ENCODE measurements at places on chromosomes 3 and 15. TPM values are rescaled to one million over a fixed set of nuclear protein-coding genes. Genes with fewer than 3 reads are reported as not detected.

DNA sequence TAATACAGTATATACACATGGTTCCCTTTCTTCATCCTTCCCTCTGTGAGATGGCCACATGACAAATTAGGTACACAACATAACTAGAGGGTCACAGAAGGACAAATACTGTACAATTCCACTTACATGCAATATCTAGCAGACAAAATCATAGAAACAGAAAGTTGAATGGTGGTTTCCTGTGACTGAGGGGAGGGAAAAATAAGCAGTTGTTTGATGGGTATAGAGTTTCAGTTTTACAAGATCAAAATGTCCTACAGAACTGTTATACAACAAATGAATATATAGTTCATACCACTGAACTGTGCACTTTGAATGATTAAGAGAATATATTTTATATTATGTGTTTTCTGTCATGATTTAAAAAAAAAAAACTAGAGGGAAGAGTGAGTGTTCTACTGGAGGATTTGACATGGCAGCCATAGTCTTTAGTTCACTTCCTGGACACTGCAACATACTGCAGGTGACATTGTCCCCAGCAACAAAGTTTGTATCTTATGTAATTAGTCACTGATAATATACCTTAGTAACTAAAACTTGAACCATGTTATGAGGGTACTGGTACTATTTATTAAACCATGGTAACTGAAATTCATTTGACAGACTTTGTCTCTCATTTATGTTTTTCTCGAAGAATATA, 37.2 kb downstream of the CCDC54 start:
- DNase-seq: no peak

GRCh38 chr15:62431008-62431797, 266.1 kb upstream of the C2CD4B start:
- DNase-seq: no peak

- DNase-seq: no peak
These were observed 5.6 kb downstream of the CLSTN2 start for GRCh38 chr3:139940622-139941021.

CCDC39 gene
- polyA plus RNA-seq: 9.2 TPM

DPPA4 gene
- polyA plus RNA-seq: 4.9 TPM

GRCh38 chr3:79480746-79481145, 287.1 kb downstream of the ROBO1 start:
- no peak for DNase-seq

TOP2B gene
- polyA plus RNA-seq: 283 TPM

- no peak for DNase-seq
These were observed 203.0 kb downstream of the AKAP13 start for GRCh38 chr15:85583442-85583841.

DNA sequence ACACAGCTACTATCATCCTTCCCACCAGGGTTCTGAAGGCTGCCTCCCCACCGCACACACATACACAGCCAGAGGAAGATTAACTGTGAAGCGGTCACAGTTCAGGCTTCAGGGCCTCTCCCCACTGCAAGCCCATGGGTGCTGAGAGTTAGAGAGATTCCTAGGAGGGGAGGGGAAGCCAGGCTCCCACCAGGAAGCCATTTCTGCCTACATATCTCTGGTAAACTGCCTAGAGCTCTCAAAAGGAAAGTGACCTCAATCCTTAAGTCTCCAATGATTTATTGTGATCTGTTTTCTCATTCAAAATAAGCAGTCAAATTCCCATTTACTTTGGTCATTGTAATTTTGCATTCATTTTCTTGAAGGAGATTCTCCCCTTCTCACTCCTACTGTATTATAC, 141.0 kb upstream of the BNIP2 start:
- no peak for DNase-seq

GOLGA8M gene
- polyA plus RNA-seq: 2.0 TPM

DNA sequence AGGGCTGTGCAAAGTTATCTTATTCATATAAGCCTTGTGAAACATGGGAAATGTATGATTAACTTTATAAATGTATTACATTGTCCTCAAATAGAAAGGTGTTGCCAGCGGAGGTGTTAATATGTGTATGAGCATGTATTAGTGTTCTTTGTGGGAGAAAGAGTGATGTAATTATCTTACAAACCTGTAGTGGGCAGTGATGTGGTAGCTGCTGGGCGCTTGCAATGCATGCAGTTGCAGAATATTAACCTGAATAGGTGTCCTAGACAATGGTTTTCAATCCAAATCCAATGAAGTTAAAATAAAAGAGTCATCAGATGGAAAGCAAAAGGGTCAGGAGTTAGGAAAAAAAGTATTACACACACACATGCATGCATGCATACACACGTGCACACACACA, 881.3 kb upstream of the CADM2 start:
- no peak for DNase-seq

ADAMTS9 gene
- polyA plus RNA-seq: 138 TPM

DNA sequence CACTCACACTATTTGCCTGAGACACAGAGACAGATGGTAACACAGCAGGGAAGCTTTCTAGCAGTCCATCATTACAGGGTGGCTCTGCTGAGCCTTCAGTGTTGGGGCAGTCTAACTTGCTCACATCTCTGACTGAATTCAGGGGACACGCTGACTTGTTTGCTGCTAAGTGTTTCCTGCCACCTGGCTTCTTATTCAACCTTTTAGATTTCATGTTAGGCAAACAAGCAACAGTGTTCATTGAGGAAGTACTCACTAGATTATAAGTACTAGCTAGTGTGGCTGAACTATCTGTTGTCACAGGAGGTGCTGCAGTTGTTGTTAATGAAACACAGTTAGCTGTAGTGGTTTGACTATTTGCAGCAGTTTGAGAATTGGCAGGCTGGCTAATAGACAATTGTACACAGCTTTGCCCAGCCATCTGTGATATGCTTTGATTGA, 37.3 kb downstream of the USF3 start:
- no peak for DNase-seq

CCR5 gene
- polyA plus RNA-seq: 0.48 TPM

MESP2 gene
- polyA plus RNA-seq: 0.47 TPM

DNA sequence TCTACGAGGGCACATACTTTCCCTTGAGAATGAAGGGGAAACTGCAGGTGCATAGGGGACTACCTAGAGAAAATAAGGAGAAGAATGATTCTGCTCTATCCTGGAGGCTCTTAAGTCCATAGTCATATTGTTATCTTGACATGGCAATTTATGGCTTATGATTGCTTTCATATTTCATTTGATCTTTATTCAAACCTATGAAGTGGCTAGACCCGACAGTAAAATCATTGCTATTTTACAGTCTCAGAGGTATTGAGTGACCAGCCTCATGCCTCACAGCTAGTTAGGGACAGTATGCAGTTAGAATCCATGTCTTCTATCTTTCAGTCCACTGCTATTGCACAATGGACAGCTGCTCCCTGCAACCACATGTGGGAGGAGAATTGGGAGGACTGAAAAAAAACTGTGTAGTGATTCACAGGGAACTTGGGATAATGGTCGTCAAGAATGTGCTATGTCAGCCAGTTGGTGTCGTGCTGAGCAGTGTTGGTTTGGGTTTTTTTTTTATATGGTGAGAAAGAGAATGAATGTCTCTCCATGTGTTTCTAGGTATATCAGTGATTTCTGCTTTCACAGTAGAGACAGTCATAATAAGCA, 63.2 kb upstream of the SPPL2A start:
- peak; percentile 2 for DNase-seq

DNA sequence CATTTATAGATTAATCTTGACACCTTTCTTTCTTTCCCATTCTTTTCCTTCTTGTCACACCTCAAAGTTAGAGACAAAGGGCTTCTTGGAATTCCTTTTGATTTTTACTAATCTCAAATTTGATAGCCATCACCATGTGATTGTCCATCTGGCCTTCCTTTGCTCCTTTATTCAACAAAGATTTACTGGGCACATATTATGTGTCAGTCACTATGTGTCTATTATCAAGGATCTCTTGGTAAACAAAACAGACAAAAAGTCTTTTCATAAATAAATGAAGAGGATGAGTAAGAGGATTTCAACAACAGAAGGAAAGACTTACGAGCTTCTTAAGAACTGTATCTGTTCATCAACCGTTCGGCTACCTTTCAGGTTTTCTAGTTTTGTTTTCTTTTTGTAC, 56.5 kb downstream of the SAMMSON start:
- DNase-seq: no peak

GRCh38 chr3:122548076-122548475, 16.0 kb downstream of the PARP9 start:
- DNase-seq: no peak

- DNase-seq: no peak
These were observed 246.6 kb downstream of the KCNH8 start for GRCh38 chr3:19394946-19395345.

DNA sequence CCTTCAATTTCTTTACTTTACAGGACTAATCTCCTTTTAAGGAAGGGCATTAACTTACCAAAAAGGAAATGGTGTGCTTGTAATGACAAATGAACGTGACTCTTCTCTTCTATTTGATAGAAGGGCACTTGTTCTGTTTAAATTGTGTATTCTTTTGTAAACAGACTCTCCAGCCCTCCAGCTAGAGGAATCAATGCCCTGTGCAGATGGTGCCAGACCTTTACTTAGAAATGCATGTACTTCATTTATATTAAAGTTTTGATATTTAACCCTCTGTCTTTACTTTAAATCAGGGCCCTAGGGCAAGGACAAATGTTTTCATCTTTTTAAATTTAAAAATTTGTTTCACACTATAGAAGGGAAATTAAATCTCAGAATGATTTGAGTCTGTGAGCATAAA, 355.1 kb downstream of the GBE1 start:
- DNase-seq: no peak
